ENCODE measurements at places on chromosomes 4 and X.

GRCh38 chrX:148940411-148940996 lies 440.1 kb downstream of the AFF2 start:
- peaks cover 3% of the 10 kb centered on the region for H3K27me3 ChIP-seq
- H3K4me1 ChIP-seq = no peaks in the 10 kb centered on the region
- no peak overlapping the region for H3K4me3 ChIP-seq
- no peak overlapping the region for H3K27ac ChIP-seq
- no peaks in the 10 kb centered on the region for H3K36me3 ChIP-seq

GRCh38 chr4:68891678-68892077 lies 59.9 kb downstream of the UGT2A3 start:
- H3K4me1 ChIP-seq = no peaks in the 10 kb centered on the region
- no peaks in the 10 kb centered on the region for H3K27me3 ChIP-seq
- no peak overlapping the region for H3K27ac ChIP-seq
- no peak overlapping the region for H3K4me3 ChIP-seq
- no peaks in the 10 kb centered on the region for H3K36me3 ChIP-seq

- peak overlapping the region; percentile 83 for H3K27ac ChIP-seq
- H3K4me1 ChIP-seq = peaks cover 7% of the 10 kb centered on the region
- peaks cover 12% of the 10 kb centered on the region for H3K36me3 ChIP-seq
These were observed 4.1 kb upstream of the UGT2B7 start for GRCh38 chr4:69092190-69092589.

DNA sequence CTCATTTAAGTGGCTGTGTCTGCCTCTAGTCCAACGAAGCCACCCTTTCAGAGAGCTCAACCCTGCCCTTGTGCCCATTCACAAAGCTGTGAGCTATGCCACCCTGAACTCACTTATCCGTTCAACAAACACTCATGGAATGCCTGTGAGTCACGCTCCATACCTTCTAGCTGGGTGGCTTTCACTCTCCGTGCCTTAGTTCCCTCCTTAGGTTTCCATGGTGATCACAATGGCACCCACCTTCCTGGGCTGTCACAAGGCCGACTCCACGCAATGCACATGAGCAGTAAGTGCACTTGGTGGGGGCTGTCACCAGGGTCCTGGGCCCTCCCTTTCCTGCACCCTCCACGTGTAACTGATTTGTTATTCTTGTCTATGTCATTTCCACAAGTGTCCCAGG lies 37.2 kb upstream of the PPP2R2C start:
- H3K36me3 ChIP-seq = no peaks in the 10 kb centered on the region
- H3K4me3 ChIP-seq = no peak overlapping the region
- DNase-seq = no peak
- no peaks in the 10 kb centered on the region for H3K27me3 ChIP-seq
- no peak overlapping the region for H3K27ac ChIP-seq

DNA sequence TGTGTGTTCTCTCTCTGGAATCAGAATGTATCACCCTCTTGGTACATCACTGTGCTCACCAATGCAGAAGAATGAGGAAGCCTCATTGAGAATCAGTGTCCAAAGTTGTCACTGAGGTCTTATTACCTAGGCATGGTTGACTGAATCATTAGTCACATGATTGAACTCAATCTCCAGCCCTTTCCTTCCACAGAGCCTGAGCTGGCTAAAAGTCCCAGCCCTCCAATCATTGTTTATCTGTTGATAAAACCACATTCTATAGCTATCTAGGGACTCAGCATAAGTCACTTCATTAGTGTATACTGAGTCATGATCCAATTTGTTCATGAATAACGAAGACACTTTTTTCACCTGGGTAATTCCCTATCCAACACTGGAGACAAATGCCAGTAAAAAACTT lies 396.8 kb downstream of the TRAM1L1 start:
- H3K4me1 ChIP-seq = no peaks in the 10 kb centered on the region
- H3K4me3 ChIP-seq = no peak overlapping the region
- H3K27ac ChIP-seq = no peak overlapping the region
- no peaks in the 10 kb centered on the region for H3K36me3 ChIP-seq
- no peak for DNase-seq

DNA sequence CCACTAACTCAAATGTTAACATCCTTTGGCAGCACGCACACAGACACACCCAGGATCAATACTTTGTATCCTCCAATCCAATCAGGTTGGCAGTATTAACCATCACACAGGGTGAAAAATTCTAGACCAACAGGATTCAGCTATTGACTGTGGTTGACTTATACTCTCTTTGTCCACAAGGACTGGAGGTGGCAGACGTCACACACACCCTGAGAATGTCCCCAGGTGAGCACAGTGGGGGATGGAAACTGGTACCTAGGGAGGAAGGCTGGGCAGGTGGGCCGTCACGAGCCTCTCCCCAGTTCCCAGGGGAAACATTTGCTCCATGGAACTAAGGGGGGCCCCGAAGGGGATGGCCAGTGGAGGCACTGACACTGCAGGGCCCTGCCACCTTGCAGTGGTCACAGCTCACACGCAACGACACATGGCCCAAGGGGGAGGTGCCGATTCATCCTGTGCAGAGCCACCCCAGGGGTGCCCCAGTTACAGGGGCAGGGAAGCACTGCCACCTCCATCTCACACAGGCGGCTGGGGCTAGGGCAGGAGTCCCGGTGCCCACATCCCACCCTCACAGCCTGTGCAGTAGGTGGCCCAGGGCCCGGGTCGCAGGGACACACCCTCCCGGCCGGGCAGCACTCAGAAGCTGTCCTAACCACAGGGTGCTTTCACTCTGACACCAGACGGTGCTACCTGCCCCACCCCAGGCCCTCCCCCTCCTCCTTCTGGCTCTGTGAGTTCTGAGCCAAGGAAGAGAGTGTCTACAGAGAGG lies 17.4 kb downstream of the ZFYVE28 start:
- no peaks in the 10 kb centered on the region for H3K36me3 ChIP-seq
- no peak for DNase-seq
- no peak overlapping the region for H3K27ac ChIP-seq
- peaks cover 9% of the 10 kb centered on the region for H3K27me3 ChIP-seq
- no peak overlapping the region for H3K4me3 ChIP-seq

DNA sequence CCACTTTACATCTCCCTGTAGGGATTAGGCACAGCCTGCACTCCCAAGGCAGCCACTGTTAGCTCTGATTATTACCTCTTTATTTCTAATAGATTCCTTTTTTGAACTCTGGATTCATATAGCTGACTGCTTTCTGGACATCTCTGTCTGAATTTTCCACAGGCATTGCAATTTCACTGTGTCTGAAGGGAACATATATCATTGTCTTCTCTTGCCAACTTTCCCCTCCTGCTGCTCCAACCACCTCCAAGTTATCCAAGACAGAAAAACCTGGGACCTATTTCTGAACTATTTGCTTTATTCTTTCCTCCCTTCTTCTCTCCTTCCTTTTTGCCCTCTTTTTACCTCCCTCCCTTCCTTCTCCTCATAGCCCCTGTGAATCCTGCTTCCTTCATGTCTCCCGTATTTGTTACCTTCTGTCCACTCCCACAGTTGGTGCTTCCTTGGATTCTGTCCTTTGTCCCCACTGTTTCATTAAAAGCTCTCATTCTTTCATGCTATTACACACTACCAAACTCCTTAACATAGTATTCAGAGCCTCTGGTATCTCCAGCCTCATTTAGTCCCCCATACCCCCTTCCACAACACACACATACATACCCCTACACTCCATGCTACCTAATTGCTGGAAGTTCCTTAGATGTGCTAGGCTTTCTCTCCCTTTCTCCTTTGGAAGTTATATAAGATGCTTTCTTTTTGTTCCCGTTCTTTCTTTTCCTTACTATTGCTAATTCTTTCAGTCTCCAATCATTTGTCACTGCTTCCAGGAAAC lies 34.7 kb downstream of the FGF2 start:
- H3K27ac ChIP-seq = no peak overlapping the region
- H3K36me3 ChIP-seq = peaks cover 3% of the 10 kb centered on the region
- H3K4me3 ChIP-seq = no peak overlapping the region
- DNase-seq = no peak
- H3K27me3 ChIP-seq = no peaks in the 10 kb centered on the region
- H3K4me1 ChIP-seq = peaks cover 3% of the 10 kb centered on the region
